ENCODE measurements at places on chromosomes 12 and 14. TPM values are rescaled to one million over a fixed set of nuclear protein-coding genes. Genes with fewer than 3 reads are reported as not detected.

Gene PZP
- 0.61 TPM for total RNA-seq

Gene LRRK2
- total RNA-seq: 16.3 TPM

Gene ATF7IP
- total RNA-seq: 59.7 TPM

Gene IRF9
- total RNA-seq: 102 TPM

Gene CMA1
- 1.4 TPM for total RNA-seq

DNA sequence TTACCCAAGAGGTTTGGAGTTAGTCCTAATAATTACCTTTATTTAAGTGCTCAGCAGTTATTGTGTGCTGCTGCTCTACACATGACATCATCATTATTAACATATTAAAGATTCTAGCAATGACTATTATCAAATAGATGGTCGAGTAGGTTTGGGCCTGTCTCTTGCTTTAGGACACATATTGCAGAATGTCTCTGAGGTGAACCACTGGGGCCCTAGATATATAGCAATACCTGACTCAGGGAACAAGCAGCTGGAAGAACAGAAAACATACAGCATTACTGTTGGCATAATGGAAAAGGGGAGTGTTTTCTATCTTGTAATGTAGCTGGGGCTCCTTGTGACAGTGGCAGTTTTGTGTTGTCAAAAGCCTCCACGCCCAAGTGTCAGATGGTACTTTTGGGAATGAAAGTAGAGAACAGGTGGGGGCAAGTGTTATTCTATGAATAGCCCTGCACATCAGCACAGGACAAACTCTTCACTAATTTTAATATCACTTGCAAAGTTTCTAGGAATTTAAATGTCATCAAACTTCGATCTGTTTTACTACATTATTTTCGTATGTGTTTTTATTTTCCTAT is 54.6 kb downstream of the C12orf56 start:
- DNase-seq: no peak

DNA sequence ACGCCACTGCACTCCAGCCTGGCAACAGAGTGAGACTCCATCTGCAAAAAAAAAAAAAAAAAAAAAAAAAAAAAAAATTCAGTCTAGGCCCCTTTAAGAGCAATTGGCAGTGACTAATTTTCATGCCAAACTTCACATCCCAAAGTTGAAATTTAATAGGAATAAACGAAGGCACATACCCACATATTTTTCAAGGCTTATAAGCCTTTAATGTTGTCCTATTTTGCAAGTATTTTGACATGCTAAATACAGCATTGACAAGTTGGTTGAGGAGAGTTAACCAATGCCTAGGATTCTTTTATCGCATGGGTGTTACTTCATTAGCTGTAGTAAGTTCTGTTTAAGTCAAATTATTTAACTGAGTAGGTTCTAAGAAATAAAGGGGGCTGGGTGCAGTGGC is 23.5 kb upstream of the HIP1R start:
- no peak for DNase-seq

DNA sequence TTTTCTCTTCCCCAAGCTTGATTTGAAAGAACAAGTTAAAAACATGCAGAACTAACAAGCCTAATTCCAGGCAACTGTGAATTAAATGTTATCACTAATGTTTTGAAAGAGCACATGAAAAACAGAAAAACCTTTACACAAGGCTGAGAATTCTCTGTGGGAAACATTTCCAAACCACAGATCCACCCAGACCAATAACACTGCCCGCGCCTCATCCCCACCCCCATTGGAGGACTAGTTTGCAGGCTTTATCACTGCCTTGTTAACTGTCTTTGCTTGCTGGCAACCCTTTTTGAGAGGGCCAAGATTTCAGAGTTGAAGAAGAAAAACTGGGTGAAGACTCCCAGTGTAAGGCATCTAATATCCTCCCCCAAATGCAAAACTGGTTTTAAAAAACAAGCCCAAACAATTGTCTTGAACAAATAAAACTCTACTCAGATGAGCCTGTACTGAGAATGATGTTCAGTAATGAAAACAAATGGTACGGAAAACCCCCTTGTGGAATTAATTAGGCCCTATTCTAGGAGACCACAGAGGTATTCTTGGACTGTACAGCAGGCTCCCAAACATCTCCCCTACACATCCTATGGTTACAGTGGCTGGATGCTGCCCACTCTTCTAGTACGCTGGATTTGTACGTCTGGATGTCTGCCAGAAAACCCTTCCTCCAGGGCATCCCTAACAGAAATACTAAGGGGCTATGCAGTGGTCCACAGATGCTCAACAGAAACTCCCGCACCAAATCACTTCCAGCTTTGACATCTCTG is 5.8 kb downstream of the MAX start:
- DNase-seq: no peak

DNA sequence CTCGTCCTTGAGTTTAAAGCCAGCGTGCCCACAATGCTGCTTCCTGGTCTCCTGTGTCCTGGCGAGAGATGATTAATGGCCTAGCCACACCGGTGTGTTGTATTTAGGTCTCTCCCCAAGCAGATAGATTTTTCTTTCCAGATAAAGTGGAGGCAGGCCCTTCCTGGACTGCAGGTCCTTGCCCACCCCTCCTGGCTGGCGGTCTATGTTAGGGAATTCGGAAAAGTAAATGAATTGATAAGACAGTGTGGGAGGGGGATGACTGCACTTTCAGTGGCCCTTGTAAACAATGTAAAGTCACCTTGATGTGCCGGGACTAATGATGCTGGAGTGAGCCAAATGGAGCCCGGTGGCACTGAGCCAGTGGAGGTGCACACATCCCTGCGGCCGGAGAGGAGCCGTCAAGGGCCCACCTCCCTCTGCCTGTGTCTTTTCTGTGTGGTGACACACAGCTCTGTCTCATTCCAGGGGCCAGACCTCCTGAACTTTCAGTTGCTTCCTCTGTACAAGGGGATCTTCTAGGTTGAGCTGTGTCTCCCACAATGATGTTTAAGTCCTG is 70.6 kb upstream of the ESRRB start:
- DNase-seq: no peak

GRCh38 chr12:19761463-19761862 is 322.2 kb downstream of the AEBP2 start:
- DNase-seq: no peak

- DNase-seq: no peak
These were observed 45.6 kb downstream of the ARMH4 start for GRCh38 chr14:58106446-58106845.

- no peak for DNase-seq
These were observed 10.7 kb downstream of the CIPC start for GRCh38 chr14:77108753-77109152.

GRCh38 chr12:19498099-19498498 is 58.8 kb downstream of the AEBP2 start:
- DNase-seq: no peak

- no peak for DNase-seq
These were observed 90.6 kb upstream of the NUDT4 start for GRCh38 chr12:93287149-93287548.

- no peak for DNase-seq
These were observed 31.5 kb downstream of the SVOP start for GRCh38 chr12:108989376-108989775.

DNA sequence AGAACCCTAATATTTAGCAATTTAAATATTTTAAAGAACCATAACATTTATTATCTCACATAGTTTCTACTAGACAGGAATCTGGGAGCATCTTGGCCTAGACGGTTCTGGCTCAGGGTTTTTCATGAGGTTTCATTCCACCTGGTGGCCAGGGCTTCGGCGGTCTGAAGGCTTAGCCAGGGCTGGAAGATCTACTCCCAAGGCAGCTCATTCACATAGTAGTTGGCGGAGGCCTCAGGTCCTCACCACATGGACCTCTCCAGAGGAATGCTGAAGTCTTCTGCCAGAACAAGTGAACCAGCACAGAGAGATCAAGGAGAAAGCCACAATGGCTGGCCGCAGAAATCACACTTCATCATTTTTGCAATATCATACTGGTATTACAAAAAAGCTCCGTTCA is 68.2 kb downstream of the SINHCAF start:
- peak; percentile 82 for DNase-seq

GRCh38 chr14:28584951-28585350 is 181.6 kb upstream of the FOXG1 start:
- no peak for DNase-seq

DNA sequence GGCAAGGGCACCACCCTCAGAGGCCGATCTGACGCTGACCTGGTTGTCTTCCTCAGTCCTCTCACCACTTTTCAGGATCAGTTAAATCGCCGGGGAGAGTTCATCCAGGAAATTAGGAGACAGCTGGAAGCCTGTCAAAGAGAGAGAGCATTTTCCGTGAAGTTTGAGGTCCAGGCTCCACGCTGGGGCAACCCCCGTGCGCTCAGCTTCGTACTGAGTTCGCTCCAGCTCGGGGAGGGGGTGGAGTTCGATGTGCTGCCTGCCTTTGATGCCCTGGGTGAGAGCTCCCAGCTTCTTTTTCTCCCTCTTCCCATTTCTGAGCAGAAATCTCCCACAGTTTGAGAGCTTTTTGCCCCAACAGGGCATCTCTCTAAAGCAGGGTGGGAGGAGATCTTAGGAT is 1.8 kb downstream of the OAS1 start:
- DNase-seq: no peak

DNA sequence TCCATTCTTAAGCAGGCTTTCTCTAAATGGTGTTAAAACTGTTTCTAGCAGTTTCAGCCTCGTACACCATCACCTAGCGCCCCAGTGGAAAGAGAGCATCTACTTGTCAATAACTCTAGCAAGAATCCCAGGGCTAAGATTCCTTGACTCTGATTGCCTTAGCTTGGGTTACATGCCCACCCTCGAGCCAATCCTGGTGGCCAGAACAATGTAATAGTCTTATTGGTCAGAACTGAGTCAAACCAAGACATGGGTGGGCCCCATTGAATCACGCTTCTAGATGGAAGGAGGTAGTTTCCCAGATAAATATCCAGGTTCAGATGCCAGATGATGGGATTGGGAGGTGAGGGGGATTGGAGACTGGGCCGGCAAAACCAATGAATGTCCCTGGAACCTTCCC is 55.9 kb upstream of the MED13L start:
- no peak for DNase-seq

DNA sequence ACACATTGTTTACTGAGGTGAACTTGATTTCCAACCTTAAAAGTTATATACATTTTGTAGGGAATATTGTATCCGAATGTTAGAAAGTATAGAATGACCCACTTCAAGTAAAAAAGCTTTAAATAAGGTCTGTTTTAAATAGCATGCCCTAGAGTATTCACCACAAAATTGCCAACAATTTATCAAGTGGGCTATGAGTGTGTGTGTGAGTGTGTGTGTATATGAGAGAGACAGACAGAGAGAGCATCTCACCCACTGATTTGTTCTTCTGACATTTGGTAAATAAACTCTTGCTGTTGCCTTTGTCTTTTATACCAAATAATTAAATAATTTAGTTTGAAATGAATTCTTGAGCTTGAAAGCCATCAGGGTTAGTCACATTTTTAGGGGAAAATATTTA is 29.8 kb upstream of the RAP1B start:
- DNase-seq: no peak

DNA sequence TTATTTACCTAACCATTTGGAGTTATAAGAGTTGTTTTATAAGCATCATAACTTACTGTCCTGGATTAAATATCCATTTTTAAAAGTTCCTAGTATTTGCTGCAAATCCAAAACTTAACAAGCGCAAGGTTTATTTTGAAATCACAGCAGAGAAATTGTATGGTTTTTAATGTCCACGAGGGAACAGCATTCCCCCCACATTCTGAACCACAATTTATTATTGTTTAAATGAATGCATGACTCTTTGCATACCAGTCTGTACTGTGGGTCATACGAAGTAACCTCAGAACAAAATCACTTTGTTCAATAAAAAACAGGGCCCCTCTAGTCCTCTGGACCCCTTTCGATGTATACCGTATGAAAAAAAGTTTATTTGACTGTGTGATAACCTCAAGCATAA is 75.9 kb downstream of the DACT1 start:
- no peak for DNase-seq

DNA sequence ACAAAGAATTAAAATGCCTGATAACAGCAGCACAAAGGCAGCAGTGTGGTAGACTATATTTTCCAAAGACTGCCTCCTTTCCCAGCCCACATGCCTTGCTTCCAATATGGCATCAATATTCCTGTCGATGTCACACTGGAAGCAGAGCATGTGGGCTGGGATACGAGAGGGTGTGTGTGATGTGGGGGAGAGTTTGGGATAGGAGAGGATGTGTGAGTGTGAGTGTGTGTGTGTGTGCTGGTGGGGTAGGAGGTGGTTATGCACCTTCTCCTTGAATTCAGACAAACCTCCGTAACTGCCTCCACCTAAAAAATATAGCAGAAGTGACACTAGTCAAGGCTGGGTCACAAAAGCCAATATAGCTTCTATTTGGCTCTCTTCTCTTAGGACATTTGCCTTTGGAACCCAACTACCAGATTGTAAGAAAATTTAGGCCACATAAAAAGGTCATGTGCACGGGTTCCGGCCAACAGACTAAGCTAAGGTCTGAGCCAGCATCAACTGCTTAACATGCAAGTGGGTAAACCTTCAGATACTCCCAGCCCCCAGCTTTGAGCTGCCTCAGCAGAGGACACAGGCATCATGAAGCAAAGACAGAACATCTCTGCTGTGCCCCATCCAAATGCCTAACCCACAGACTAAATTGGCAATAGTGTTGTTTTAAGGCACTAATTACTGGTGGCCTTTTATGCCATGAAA is 29.5 kb downstream of the SPPL3 start:
- no peak for DNase-seq

- no peak for DNase-seq
These were observed 46.2 kb downstream of the KDM2B start for GRCh38 chr12:121534495-121535148.

DNA sequence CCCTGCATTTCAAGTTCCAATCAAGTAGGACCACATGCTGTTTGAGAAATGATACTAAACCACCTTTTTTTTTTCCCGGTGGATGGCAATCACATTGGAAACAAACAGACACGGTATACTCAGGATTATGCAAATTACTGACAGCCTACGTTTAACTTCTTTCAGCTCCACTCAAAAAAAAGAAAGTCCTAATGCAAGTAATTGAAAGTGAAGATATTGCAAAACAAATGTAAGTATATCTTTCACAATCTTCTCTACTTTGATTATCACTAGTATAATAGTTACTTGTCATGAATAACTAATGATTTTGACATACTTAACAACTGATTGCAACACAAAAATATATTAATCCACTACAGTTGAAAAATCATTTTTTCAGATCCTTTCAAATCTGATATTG is 2.6 kb upstream of the OSBPL8 start:
- DNase-seq: no peak

DNA sequence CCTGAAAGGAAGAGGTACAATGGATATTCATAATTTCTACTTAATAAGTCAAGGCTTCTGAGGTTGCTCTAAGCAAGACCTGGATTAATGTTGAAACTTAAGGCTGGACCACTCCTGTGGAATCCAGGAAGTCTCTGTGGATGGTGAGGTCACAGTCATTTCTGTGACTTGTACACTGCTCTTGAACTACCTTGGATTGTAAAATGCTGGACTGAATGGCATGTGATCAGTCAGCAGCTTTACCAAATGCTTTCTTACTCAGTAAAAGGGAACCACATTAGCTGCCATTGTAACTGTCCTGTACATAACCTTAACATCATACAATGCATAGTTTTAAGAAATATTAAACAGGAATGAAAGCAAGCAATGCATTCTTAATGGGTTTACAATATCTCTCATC is 182.9 kb downstream of the NOVA1 start:
- no peak for DNase-seq

- DNase-seq: no peak
These were observed 182.7 kb downstream of the KTN1 start for GRCh38 chr14:55762595-55763232.

- DNase-seq: no peak
These were observed 31.4 kb upstream of the ETV6 start for GRCh38 chr12:11618046-11618445.

Data from mesenteric fat pad (tissue), 1 donor.